ENCODE measurements at places on chromosomes 3 and 15.

GRCh38 chr3:183826448-183827250 is 1.3 kb upstream of the MAP6D1 start:
- no peak for DNase-seq

- DNase-seq = no peak
Observed at GRCh38 chr15:51697163-51697562, 15.9 kb downstream of the SCG3 start.

DNA sequence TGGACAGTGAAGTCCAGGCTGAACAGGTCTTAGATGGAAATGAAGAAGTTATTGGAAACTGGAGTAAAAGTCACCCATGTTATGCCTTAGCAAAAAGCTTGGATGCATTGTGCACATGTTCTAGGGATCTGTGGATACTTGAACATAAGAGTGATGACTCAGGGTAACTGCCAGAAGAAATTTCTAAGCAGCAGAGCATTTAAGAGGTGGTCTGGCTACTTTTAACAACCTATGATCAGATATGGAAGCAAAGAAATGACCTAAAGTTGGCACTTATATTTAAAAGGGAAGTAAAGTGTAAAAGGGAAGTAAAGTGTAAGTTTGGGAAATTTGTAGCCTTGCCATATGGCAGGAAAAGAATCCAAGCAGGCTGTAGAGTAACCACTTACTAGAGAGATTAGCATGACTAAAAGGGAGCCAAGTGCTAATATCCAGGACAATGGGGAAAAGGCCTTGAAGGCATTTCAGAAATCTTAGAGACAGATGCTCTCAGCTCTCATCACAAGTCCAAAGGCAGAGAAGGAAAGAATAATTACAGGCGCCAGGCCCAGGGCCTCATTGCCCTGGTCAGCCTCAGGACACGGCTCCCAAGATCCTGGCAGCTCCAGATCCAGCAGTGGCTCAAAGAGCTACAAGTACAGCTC is 73.9 kb upstream of the KCNH8 start:
- no peak for DNase-seq

DNA sequence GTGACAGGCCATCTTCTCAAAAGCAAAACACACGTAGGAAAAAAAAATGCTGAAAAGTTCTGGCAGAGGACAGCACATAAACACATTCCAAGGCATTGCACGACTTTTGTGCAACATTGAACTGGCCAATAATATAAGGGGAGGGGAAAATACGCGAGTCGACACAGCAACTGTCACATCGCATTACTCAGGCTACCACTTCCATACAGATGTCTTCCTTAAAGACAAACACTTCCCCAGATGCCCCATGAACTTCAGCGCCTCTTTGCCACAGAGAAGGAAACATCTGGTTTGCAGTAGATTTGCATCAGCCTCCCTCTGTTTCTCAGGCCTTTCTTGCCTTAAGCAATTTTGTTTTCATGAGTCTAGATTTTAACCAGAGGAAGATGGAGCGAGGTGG is 144.4 kb upstream of the IGF1R start:
- no peak for DNase-seq

GRCh38 chr3:170467571-170468147 is 49.0 kb downstream of the CLDN11 start:
- DNase-seq = no peak

- DNase-seq = no peak
Observed at GRCh38 chr15:73620078-73620477, 13.1 kb downstream of the NPTN start.

GRCh38 chr15:21271566-21271965 is 168.7 kb downstream of the POTEB3 start:
- no peak for DNase-seq

GRCh38 chr15:68875377-68876116 is 54.8 kb upstream of the SPESP1 start:
- DNase-seq = peak; percentile 76

- DNase-seq = no peak
Observed at GRCh38 chr3:13195374-13195773, 122.1 kb upstream of the IQSEC1 start.

- no peak for DNase-seq
Observed at GRCh38 chr15:38010395-38010794, 76.0 kb downstream of the TMCO5A start.

DNA sequence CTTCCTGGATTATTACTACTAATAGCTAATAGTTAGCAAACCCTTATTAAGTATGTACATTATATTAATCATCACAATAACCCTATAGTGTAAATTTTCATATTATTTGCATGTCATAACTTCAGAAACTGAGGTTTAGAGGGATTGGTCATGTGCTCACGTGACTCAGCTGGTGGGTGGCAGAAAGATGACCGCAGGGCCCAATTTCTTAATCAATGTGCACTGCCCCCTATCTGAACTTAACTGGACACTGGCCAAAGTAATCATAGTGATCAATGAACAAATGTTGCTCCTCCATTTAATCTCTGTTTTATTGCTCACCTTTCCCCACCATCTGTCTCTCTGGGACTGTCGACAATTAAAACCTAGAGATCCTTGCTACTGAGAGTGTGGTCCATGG is 52.2 kb downstream of the PLD1 start:
- DNase-seq = no peak

Data from activated T-helper 1 cell treated with anti-CD3 and anti-CD28 coated beads, Interleukin-12 subunit alpha, Interleukin-12 subunit beta, Interleukin-2, Interleukin-4 antibody, amounts not matched to agents 30 ng/mL and 10 ng/mL and 1 ng/mL, durations not matched to agents 14 hours and 24 hours and 36 hours (primary cell).